ENCODE measurements at places on chromosomes 5 and 9. TPM values are rescaled to one million over a fixed set of nuclear protein-coding genes. Genes with fewer than 3 reads are reported as not detected.

- DNase-seq, result no peak
These were observed 44.1 kb upstream of the MROH2B start for GRCh38 chr5:41115281-41115680.

- no peak for DNase-seq
These were observed 5.4 kb upstream of the TIFAB start for GRCh38 chr5:135457424-135458071.

GRCh38 chr9:4935001-4935672 is 49.9 kb upstream of the JAK2 start:
- DNase-seq, result no peak

C5orf58 gene
- polyA plus RNA-seq, result 1.1 TPM

MOB3B gene
- polyA plus RNA-seq, result not detected
